ENCODE measurements at places on chromosomes 4 and X.
A peak's percentile ranks its signal among the peaks of the same experiment; 100 is the strongest.

- DNase-seq = no peak
These were observed 626.7 kb upstream of the BOD1L1 start for GRCh38 chr4:14254252-14254651.

GRCh38 chr4:147924604-147925412 lies 192.9 kb downstream of the ARHGAP10 start:
- no peak for DNase-seq

GRCh38 chr4:27619435-27619834 lies 758.8 kb downstream of the STIM2 start:
- no peak for DNase-seq

- DNase-seq = no peak
These were observed 70.1 kb upstream of the PCDH18 start for GRCh38 chr4:137602436-137602835.

GRCh38 chr4:135316266-135316779 lies 1114.7 kb upstream of the PABPC4L start:
- no peak for DNase-seq

- no peak for DNase-seq
These were observed 53.0 kb downstream of the COQ2 start for GRCh38 chr4:83231620-83232076.

DNA sequence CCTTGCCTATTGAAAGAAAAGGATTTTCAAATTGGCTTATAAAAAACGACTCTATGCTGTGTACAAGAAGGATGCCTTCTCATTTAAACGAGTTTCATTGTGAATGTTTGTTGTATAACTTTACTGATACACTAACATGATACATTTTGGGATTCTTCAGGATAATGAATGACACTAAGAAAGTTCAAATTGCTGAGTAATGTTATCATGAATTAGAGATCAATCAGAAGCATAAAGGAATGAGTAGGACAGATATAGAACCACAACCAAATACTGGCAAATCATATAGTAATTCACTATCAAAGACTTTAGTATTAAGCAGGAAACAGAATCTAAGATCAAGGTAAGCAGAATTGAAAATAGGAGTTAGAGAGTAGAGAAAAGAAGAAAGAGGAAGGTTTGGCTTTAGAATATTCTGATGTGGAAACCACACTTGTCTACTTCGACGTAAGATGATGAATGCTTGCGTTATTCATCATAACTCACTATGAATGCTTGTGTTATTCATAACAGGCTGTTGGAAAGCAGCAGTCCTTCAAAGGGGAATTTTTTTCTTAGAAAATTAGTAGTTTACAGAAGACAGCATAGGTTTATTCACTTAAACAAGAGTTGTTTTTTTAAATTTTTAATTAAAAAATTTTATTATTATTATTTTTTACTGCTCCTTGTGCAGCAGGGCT lies 13.4 kb downstream of the CCDC158 start:
- DNase-seq = no peak

- no peak for DNase-seq
These were observed 2141.7 kb upstream of the TENM3 start for GRCh38 chr4:180101348-180102083.

DNA sequence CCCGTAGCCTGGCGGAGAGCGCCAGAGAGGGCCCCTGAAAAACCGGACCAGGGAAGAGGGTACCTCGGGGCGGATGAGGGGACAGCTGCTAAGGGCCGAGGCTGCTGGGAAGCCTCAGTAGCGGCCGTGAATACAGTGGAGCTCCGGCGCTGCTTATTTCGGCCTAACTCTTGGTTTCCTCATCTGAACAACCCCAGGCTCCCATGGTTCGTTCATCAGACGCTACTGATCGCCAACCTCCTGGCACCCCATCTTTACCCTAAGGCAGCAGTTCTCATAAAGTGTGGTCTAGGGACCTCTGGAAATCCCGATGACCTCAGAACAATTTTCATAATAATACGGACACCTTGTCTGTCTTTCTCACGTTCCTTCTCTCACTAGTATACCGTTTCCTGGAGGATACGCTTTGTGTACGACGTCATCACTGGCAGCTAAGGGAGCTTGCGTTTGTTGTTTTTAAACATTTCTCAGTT lies 645 bp upstream of the RAB28 start:
- no peak for DNase-seq

DNA sequence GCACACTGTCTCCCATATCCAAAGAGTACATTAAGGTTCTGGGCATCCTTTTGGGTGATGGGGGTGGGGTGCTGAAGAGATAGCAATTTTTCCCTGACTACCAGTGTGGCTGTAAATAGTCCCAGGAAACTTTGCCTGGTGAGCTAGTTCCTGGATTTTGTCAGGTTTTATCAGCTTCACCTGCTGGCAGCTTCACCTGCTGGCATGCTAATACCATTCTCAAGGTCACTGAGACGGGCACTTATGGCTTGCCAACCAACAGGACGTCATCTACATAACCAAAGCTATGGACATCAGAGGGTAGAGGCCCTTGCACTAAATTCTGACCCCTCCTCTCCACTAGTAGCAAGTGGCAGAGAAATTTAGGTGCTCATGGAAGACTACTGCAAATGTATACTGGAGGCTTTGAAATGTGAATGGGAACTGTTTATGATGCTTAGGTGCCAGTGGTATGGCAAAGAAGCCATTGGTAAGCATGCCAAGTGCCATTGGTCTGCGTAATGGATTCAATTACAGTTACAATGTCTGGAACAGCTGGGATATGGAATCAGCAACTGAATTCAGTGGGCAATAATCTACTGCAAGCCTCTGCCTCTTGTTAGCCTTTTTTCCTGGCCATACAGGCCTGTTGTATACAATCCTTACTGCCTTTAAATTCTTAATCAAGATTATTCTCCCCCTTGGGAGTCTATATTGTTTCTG lies 71.6 kb upstream of the SH3RF1 start:
- DNase-seq = no peak

DNA sequence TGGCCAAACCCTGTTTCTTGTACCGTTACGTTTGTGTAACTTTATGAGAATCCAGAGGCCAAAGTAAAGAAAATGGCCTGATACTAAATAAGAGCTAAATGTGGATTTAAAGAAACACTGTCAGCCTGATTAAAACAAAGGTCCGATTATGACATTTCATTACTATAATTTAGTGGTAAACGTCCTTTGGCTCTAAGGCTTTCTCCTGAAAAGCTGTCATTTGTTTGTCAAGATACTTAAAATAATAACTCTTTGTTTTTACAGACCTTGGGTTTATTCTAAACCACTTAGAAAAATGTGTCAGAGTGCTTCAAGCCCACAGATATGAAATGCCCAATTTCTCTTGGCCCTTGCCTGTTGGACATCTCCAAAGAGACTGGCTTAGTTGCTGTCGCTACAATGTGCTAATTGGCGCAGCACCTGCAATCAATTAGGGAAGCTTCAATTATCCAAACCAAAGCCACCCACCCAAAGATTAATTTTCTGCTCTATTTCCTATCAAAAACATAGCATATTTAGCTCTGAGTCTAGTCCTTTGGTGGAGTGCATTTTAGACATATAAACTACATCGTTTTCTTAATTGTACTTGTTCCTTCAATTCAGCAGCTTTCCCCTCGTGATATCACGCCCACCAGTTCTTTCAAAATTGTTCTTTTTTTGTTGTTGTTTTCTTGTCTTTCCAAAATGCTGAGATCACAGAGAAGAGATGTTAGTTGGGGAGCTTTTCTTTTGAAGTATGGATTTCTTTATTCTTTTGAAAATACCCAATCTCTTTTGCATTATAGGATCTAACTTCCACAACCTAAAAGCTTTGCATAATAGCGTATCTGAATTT lies 13.6 kb downstream of the SMIM20 start:
- DNase-seq = no peak

DNA sequence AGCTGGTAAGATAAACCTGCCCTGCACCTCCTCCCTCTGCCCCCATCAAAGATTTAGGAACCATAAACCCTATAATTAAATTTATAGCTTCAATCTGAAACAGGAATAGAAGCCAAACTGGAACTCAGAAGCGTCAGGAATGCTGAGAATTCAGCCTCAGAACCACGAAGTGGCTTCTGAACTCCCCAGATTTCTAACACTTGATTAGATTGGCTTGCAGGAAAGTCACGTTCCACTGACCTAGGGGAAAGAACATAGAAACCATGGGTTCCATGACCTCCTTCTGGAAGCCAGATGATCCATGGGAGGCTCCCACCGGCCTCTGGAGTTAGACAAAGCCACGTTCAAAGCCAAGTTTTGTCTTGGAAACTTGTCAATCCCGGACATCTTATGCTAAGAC lies 356.5 kb downstream of the MID1IP1 start:
- no peak for DNase-seq

DNA sequence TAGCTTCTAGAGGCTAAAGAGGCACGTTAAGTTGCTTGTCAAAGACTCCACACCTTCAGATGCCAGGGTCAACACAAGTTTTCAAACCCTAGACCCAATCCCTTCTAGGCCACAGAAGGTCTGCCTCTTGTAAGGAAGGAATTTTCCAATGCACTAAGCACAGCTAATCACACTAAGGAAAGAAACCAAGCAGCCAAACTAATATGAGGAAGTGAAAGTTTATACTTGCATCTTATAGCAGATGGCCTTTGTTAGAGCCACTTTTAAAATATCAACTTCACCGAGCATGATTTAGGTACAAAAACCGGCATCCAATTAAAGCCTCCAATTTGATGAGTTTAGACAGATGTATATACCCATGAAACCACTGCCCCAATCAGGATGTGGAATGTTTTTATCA lies 9.9 kb downstream of the FHL1 start:
- no peak for DNase-seq

- DNase-seq = peak; percentile 58
These were observed 5.0 kb downstream of the ARFIP1 start for GRCh38 chr4:152784490-152785350.

DNA sequence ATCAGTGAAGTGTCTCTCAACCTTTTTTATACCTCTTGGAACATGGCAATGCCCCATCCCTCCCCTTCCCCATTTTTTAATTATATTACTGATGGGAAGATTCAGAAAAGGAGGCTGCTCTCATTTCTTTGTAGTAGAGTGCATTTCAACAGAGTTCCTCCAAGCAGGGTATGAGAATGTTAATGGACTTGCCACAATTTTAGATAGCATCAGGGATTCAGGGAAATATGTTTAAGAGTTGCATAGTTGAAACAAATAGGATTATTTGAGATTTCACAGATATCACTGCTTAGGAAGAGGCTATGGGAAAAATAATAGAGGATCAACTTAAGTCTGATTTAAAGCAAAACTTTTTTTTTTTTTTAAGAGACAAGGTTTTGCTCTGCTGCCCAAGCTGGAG lies 46.2 kb downstream of the DIPK2B start:
- DNase-seq = no peak

GRCh38 chr4:133465022-133465421 lies 315.9 kb downstream of the PCDH10 start:
- no peak for DNase-seq

DNA sequence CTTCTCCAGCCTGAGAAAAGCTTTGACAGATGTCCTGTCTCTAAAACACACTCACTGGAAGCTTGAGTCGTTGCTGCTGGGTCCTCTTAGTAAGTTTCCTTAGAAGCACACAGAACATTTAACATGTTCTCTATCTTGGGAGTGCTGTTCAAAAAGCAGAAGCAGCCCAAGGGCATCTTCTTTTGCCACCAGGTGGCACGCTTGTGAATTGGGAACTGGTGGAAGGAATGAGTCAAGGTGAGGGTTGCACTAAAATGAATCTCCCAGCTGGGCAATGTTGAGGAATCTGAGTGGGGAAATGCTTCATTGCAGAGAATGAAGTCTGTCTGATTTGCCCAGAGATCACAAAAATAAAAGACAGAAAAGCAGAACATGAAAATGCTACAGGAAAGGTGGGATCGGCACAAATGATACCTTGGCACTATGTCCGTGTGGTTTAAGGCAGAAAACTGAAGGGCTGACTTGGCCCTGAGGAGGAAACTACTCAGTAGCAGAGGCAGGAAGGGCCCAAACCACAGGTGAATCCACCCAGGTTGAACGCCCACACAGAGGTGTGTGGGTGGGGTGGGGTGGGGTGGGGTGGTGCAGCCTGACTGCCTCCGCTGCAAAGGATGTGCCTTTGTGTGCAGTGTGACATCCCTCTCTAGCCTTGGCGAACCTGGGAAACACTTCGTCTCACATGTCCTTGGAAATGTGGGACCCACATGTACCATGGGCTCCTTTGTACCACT lies 26.0 kb downstream of the KIT start:
- DNase-seq = no peak

DNA sequence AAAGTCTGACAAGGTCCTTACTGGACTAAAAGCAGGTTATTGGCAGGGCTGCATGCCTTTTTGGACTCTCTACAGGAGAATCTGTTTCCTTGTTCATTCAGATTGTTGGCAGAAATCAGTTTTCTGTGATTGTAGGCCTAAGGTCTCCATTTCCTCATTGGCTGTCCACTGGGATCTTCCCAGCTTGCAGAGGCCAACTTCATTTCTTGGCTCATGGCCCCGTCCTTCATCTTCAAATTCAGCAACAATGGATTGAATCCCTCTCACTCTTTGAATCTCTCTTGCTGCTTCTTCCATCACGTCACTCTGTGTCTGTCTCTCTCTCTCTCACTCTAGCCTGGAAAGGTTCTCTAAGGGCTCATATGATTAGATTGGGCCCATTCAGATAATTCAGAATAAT lies 14.9 kb upstream of the GLUD2 start:
- no peak for DNase-seq

All from NCI-H524 treated with DMSO at 0.1 percent for 48 hours (cell line).